ENCODE measurements at places on chromosomes 11 and 22.
A peak's percentile ranks its signal among the peaks of the same experiment; 100 is the strongest.

GRCh38 chr11:100066399-100066798 is 620.7 kb upstream of the ARHGAP42 start:
- DNase-seq = no peak

- no peak for DNase-seq
These were observed 19.3 kb downstream of the PRR33 start for GRCh38 chr11:1872267-1872985.

DNA sequence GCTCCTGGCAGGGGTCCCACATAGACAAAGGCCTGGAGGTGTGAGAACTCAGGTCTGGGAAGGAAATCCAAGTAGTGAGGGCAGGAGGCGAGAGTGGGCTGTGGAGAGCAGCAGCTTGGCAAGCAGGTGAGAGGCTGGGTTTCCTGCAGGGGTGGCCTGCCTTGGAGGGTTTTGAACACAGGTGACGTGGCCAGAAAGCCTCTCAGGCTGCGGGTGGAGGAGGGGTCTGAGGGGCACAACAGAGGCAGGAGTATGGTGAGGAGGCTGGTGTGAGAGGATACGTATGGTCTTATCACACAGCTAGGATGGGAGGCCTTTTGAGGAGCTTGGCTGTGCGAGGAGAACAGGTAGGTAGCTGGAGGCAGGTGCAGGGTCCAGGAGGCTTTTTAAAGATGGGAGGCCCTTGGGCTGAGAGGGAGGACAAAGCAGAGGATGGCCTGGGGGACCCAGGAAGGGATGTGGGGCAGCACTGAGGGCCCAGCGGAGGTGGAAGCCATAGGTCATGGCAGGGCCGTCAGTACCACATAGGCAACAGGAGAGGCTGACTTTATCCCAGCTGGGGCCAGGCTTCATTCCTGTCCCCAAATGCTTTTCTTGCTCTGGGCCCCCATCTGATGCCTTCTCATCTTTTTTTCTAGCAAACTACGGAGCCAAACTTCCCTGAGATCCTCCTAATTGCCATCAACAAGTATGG is 84.4 kb downstream of the MYO7A start:
- no peak for DNase-seq

DNA sequence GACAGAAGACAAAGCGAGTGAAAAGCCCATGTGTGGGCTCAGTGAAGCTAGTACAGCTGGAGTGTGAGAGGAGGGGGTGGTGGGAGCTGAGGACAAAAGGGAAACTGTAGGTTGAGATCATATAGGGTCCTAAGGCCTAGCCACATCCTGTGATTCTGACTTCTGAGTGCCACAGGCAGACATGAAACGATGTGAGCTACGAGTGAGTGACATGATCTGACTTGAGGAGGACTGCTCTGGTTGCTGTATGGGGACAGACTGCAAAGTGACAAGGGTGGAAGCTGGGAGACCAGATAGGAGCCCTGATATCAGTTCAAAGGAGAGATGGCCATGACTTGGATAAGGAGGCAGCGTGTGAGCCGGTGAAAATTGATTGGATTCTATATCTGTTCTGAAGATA is 85.4 kb downstream of the MICAL2 start:
- no peak for DNase-seq

- no peak for DNase-seq
These were observed 30.6 kb downstream of the PISD start for GRCh38 chr22:31631436-31631835.

DNA sequence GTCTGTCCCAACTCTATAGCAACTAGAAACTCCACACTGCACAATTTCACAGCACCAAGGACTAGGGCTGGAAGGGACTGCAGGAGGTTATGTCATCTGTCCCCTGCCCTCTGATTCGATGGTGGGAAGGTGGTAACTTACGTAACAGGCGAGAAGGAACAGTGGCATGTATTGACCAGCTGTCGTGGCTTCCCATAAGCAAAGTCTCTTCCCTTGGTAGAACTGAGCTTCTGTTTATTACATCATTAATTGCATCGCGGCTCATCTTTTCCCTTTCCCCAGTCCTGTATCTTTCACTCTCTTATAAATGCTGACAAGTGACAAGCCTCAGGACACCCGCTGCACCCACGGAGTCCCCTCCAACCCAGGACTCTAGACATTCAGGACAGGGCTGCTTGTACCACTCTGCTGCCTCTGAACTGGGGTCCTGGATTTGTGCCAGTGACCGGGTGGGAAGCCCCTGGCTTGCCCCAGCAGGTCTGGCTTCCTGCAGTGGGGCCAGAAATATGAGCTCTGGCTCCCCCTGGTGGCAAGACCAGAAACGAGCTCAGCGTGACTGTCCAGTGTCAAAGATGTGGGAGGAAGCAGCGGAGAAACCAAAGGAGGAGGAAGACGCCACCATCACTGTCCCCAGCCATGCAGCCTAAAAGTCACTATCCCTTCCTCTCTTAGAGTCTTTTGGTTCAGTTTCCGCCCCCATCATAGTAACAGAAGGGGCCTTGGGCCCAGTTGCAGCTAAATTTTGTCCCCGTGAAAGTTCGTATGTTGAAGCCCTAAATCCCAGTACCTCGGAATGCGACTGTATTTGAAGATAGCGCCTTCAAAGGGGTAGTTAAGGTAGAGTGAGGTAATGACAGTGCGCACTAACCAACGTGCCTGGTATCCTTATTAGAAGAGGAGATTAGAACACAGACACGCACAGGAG is 84.5 kb downstream of the ISX start:
- peak; percentile 34 for DNase-seq

DNA sequence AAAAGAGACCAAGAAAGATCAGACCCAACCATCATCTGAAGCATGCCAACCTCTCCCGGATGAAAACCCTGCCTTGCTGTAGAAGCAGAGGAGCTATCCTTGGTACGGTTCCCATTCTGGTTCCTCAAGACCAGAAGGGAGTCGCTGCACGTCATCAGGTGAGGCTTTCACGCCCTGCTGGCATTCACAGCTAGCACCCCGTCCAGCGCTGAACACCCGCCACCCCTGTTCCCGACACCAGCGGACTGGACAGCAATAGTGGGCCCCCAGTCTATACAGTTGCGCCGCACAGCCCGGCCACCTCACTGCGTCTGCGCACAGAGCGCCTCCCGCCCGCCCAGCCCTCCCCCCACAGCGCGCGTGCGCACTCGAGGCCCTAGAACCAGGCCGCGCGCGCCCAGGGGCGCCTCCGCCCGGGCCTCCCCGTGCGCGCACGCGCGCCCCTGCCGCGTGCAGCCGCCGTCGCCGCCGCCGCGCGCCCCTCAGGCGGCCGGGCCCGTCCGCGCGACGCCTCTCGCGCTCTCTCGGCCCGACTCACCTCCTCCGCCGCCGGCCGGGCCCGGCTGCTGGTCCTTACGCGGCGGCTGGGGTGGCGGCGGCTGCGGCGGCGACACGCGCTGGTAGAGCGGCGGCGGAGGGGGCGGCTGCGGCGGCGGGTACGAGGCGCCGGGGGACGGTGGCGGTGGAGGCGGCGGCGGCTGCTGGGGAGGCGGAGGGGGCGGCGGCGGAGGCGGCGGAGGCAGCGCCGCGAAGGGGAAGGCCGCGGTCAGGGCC is 706 bp downstream of the SF1 start:
- peak; percentile 79 for DNase-seq

- DNase-seq = no peak
These were observed 769.6 kb downstream of the NTM start for GRCh38 chr11:132140056-132140455.

DNA sequence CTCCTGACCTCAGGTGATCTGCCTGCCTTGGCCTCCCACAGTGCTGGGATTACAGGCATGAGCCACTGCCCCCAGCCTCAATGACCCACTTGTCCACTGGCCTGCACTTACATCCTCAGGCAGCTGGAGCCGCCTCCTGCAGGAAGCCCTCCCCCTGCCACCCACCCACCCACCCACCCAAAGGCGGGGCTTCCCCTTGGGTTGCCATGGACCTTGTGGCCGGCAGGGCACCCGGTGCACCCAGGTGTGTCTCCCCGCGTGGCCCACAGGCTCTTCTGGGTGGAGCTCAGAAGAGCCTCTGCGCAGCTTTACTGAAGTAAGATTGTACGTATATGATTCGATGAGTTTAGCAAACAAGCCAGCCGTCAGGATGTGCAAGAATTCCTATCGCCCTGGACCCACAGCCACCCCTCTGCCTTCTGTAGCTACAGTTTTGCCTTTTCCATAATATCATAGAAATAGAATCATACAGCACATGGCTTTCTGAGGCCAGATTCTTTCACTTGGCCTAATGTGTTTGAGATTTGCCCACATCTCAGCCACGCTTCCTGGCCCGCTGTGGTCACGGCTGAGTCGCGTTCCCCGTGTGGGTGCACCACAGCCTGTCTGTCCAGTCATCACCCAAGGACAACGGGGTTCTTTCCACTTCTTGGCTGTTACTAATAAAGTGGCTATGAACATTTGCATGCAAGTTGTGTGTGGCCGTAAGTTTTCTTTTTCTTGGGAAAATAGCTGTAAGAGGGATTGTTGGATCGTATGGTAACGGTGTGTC is 5.3 kb upstream of the BRSK2 start:
- DNase-seq = no peak

- DNase-seq = no peak
These were observed 32.9 kb downstream of the USP35 start for GRCh38 chr11:78221396-78222315.

DNA sequence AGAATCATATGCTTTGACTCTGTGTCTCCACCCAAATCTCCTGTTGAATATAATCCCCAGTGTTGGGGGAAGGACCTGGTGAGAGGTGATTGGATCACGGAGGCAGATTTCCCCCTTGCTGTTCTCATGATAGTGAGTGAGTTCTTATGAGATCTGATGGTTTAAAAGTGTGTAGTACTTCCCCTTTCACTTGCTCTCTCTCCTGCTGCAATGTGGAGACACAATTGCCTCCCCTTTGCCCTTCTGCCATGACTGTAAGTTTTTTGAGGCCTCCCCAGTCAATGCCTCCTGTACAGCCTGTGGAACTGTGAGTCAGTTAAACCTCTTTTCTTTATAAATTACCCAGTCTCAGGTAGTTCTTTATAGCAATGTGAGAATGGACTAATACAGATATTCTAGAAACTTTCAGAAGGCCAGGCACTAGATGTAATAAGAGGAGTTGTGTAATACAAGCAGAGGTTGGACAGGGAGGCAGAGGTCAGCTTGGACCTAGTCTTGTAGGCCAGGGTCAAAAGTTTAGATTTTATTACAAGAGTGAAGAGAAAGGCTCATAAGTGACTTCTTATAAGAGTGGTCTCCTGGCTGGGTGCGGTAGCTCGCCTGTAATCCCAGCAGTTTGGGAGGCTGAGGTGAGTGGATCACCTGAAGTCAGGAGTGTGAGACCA is 9.3 kb upstream of the SERPING1 start:
- no peak for DNase-seq

GRCh38 chr11:46559815-46560214 is 34.0 kb downstream of the AMBRA1 start:
- no peak for DNase-seq

DNA sequence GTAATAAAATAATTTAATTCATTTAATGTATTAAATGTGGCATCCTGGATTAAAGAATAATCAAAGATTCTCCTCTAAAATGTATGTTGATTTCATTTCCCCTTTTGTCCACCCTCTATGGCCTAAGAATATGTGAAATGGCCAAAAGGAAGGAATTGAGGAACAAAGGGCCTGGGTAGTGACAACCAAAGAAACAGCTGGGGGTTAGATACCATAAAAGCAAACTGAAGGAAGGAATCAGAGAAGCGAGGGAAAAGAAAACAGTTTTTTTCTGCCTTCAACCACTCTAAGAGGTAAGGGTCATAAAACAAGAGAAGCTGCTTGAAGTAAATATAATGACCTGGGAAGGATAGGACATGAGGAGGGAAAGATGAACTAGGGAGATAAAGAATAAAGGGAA is 139.3 kb downstream of the FAM76B start:
- no peak for DNase-seq

DNA sequence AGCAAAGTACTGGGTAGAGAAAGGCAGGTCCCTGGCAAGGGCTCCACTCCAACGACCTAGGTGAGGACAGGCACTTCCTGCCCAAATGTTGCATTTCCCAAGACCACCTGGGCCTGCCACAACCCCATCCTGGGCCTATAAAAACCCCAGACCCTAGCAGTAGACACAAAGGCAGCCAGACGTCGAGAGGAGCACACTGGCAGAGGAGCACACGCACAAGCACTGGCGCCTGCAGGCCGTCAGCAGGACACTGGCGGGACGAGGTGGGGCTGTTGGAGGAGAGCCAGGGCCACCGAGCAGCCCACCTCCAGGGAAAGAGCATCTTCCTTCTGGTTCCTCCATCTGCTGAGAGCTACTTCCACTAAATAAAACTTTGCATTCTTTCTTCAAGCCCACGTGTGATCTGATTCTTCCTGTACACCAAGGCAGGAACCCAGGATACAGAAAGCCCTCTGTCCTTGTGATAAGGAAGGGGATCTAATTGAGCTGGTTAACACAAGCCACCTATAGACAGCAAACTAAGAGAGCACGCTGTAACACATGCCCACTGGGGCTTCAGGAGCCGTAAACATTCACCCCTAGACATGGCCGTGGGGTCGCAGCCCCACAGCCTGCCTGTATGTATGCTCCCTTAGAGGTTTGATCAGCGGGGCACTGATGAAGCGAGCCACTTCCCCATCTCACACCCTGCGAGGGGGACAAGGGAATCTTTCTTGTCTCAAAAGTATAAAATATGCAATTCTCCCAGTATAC is 89.7 kb upstream of the MTMR2 start:
- no peak for DNase-seq

- DNase-seq = peak; percentile 31
These were observed 600.1 kb upstream of the CHORDC1 start for GRCh38 chr11:90822996-90823395.

DNA sequence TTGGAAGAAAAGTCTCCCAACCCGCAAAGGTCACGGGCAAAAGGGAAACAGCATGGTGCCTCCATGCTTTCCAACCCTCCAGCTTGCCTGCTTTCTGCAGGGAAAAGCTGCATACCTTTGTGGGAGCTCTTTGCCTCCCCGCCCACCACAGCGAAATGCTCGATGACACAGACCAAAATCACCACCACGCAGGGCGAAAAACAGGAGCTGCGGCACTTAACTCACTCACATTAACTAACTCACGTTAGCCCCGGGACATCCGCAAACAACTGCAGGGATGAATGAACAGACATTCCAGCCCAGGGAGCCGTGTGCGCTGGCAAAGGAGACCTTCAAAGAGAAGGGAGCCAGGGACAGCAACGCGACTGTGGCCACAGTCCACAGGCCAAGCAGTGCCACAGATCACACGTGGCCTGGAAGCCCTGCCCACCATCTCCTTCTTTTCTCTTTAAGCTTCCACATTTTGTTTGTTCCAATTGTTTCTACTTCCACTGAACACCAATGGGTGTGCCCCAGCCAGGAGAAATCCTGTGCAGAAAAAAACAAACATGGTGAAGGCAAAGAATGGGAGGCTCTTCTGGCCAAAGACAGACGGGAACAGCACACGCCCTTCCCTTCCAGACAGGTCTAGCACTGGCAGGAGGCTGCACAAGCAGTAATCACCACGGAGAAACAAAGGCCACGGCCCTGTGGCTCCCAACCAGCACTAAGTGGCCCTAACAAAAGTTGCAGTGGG is 39.3 kb downstream of the DUSP8 start:
- DNase-seq = no peak

DNA sequence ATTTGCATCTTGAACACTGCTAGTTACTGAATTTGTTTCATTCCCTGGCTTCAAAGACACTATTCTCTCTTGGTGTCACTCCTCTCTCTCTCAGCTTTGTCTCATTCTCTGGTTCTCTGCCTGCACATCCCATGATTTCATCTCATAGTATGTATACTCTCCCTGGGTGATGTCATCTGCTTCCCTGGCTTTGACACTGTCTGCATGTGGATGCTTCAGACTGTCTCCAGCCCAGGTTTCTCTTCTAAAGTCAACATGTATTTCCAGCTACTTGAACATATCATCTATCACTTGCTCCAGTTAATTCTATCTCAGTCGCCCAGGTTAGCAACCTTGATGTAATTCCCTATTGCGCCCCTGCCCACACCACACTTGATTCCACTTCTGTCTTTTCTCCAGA is 9.3 kb upstream of the ACAT1 start:
- DNase-seq = no peak

- DNase-seq = no peak
These were observed 60.4 kb downstream of the SBF2 start for GRCh38 chr11:10233581-10233980.
